B cell (primary cell): ENCODE measurements at places on chromosomes 12 and 14. TPM values are rescaled to one million over a fixed set of nuclear protein-coding genes. Genes with fewer than 3 reads are reported as not detected.

GRCh38 chr12:38279756-38280155 is 36.8 kb upstream of the ALG10B start:
- no peak for DNase-seq

- no peak for DNase-seq
Measured at GRCh38 chr14:35051796-35052195, 5.7 kb downstream of the FAM177A1 start.

TEX52 gene
- total RNA-seq, result not detected in 2 replicates

GRCh38 chr12:67911275-67911600 is 78.0 kb upstream of the IFNG-AS1 start:
- no peak for DNase-seq

LALBA gene
- not detected in 2 replicates for total RNA-seq

MAP3K9 gene
- 20.2 and 23.5 TPM in 2 replicates for total RNA-seq

TAS2R9 gene
- not detected in 2 replicates for total RNA-seq

DNA sequence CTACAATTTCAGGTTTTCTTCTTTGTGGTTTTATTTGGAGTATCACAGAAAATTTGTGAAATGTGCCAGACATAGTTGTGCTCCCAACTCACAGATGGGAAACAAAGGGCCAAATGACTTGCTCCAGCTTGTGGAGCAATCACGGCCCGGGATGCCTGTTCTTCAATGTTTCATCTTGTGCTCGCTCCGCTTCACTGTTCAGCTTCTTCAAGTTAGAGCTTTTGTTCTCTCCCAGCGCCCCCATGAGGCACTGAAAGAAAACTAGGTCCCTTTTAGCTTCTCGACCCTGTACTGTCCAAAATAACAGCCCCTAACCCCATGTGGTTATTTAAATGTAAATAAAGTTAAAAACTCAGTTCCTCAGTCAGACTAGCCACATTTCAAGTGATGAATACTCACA is 187.9 kb upstream of the STXBP6 start:
- DNase-seq, result no peak

- no peak for DNase-seq
Measured at GRCh38 chr12:31016057-31016456, 57.6 kb upstream of the DDX11 start.

ZNF891 gene
- 6.8 and 7.7 TPM in 2 replicates for total RNA-seq

- no peak for DNase-seq
Measured at GRCh38 chr14:47148686-47149085, 497.1 kb upstream of the RPL10L start.

DNA sequence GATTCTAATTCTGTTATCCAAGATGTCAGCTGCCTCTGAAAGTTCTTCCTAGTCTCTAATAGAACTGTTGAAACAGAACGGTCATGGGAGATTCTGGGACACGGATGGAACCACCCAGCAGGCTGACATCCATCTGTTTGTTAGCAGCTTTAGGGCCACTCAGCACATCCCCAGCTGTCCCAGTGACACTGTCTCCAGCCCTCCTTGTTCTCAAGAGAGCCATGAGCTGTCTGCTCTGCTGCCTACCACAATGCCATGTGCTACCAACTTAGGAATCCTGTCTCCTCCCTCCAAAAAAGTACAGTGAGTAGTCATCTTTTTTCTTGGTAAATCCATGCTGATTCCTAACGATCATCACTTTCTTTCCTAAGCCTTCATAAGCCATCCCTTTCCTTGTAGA is 130.5 kb downstream of the ZFP36L1 start:
- no peak for DNase-seq

GRCh38 chr12:123917337-123917850 is 55.2 kb downstream of the CCDC92 start:
- no peak for DNase-seq

DNA sequence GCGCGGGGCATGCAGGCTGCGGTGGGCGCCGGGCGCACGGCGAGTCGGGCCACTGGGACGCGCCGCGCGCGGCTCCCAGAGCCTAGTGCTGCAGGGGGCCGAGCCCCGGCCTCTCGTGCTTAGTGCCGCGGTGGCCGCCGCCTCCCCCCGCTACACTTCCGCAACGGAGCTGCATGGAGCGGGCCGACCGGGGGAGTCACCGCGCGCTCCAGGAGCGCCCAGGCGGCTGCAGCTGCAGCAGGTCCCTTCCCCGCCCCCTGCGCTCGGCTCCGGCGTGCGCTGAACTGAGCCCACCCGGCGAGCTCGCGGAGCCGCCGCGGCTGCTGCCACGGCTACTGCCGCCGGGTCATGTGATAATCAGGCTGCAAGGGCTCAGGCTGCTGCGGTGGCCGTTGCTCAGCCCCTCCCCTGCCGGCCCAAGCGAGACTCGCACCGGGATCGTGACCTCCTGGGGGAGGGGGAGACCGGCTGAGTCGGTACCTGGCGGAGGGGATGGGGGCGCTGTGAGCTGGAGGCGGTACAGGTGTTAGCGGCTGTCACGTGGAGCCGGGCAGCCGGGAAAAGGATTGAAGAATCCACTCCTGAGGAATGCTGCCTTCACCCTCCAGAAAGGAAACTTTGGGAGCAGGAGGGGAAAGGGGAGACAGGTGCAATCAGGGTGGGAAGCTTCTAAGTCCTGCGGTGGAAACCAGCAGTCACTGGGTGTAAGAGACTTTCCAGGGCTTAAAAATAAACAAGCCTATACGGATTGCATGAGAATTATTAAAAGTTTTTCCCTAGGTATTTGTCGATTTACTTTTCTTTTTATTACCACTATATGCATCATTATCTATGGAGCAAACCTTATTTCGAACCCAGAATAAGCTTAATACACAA is at the start of gene PPM1H:
Gene PPM1H (minus strand): TSS at position 352 of the 876 bp plus-strand sequence. CDS start 414 bp downstream, outside the sequence.
- DNase-seq, result peak; percentile 42

CDKN3 gene
- 0.42 and 0.87 TPM in 2 replicates for total RNA-seq

GRCh38 chr14:80575763-80576162 is 364.5 kb upstream of the DIO2 start:
- DNase-seq, result no peak

DNA sequence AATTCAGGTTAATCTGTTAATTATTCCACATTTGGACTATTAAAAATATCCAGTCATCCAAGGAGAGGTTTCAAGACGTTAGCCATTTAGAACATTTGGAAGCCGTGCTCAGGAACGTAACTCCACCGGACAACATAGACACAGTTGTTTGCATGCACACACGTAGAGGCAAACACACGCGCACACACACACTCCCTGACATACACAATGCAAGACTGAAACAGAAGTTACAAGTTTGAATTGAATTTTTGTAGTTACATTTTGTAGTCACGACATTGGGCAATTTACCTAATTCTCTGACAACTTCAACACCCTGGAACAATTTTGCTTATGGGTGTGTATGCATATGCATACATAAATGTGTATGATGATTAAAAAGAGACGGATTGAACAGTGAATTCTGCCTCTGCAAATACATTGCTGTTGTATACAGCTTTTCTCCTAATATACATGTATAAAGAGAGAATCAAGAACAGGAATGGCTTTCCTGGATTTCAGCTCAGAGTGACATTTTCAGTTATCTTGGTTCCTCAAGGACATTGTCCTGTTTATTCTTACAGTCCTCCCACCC is 298.8 kb downstream of the LRFN5 start:
- no peak for DNase-seq

SIX6 gene
- total RNA-seq, result not detected in 2 replicates

- DNase-seq, result peak; percentile 74
Measured at GRCh38 chr12:113422030-113422885, at the start of gene SDSL. SDSL (plus strand) TSS chr12:113422380; CDS start chr12:113427983, 5,603 bp downstream.

GRCh38 chr12:89352242-89352491 is 134 bp downstream of the DUSP6 start:
- DNase-seq, result no peak

DNA sequence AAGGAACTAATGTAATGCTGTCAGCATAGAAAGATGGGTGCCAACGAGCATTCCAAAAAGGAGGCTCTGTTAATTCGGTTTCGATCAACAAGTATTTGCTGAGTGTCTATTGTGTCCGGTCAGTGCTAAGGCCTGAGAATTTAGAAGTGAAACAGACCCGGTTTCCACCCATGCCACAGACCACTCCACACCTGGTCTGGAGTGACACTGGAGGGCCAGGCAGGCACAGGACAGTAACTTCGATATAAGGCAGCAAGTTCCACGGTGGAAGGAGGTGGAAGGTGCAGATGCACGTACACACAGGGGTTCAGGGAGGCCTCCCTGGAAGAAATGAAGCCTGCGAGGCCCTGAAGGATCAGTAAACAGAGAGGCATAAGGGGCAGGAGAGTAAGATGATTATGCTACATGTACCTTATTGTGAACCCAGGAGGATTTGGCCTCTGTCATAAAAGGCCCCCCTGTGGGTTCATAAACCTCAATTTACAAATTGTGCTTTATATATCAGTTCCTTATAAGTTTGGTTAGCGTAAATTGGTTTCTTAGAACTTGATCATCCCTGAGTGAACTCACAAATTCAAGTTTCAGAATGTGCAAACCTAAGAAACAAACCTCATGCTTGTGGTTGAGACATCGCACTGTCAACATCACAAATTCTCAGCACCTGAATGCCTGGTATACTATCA is 25.9 kb downstream of the SSH1 start:
- no peak for DNase-seq

DNA sequence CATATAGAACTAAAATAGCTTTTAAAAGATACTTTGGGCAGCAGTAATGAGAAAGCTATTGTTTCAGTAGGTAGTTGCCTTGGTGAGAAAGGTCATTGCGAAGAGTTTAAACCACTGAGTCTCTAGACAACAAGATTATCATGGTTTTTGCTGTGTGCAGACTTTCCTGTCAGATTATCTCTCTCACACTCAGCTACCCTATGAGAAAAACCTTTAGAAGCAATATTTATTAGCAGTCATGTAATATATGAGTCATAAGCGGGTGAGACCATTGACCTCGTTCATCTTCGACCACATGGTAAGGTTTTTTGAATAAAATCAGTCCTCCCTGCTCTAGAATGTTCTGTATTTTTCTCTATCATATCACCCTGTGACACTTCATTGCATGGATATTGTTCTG is 59.9 kb downstream of the GPR65 start:
- DNase-seq, result no peak

DNA sequence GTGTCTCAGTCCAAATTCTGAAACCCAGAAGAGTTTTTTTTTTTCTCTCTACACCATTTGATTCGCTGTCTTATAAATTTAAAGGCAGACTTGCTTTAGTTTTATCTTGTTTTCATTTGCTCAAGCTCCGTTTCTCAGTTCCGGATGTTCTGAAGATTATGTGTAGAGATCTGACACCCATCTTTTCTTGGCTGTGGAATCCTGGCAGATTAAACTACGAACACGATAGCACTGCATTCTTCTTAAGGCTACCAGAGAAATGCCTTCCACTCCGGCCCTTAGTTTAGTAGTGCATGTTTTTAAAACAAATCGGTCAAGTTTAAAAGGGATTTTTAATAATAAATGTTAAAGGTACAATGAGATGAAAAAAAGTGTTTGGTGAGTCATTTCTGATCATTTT is 106.4 kb downstream of the LMO3 start:
- DNase-seq, result no peak

GRCh38 chr12:55631056-55631455 is 5.6 kb upstream of the OR10P1 start:
- DNase-seq, result no peak

LRIG3 gene
- total RNA-seq, result not detected in 2 replicates

DNA sequence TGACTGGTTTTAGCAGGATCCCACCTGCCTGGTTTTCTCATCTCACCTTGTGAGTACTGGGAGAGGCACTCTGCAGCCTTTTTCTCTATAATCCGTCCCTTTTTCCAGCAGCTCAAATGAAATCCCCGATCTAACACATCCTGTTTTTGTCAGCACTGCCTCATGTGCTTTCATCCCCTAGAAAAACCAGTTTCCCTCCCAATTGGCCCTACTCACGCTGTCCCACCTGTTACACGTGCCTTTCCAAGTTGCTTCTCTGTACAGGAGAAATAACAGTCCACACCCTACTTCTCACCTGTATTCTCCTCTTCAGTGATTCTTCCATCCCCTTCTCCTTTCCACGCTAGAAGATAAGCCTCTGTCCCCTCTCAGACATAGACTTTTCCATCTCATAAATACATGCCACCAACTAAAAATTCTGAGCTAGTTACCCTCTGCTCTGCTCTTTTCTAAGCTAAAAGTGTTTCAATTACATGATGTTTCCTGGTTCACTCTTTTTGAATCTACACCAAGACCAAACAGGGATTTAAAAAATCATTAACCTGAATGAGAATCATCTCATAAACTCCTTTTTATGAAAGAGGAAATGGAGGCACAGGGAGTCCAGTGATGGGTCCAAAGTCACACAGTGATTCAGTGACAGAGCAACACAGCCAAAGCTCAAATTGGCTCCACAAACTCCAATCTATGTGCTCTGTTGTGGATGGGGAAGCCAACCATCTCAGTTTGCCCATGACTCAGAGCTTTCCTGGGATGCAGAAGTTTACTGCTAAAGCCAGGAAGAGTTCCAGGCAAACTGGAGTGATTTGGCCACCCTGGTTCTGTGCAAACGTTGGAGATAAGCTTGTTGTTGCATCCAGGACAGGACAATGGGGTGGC is 240.0 kb upstream of the TMEM132C start:
- DNase-seq, result no peak

- DNase-seq, result no peak
Measured at GRCh38 chr12:49100380-49100779, 5.8 kb upstream of the DHH start.

- DNase-seq, result no peak
Measured at GRCh38 chr14:68576496-68577244, 216.2 kb downstream of the ZFP36L1 start.

DNA sequence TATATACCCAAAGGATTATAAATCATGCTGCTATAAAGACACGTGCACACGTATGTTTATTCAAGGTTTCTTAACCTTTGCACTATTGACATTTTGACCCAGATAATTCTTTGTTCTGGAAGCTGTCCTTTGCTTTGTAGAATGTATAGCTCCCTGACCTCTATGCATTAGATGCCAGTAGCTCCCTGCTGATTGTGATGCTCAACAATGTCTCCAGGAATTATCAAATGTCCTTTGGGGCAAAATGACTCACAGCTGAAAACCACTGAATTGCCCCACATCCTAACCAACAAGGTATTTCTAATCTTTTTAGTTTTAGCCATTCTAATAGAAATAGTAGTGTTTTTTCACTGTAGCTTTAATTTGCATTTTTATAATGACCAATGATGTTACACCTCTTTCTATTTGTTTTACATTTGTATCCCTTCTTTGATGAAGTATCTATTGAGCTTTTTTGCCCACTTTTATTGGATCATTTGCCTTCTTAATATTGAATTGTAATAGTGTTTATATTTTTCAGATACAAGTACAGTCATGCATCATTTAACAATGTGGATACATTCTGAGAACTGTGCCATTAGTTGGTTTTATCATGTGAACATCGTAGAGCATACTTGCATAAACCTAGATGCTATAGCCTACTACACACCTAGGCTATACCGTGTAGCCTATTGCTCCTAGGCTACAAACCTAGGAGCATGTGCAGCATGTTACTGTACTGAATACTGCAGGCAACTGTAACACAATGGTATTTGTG is 10.4 kb upstream of the NOPCHAP1 start:
- DNase-seq, result no peak

- no peak for DNase-seq
Measured at GRCh38 chr12:60194678-60195077, 598.8 kb downstream of the SLC16A7 start.

JPH4 gene
- total RNA-seq, result not detected in 2 replicates

- no peak for DNase-seq
Measured at GRCh38 chr12:65585648-65586602, 238.4 kb upstream of the HMGA2 start.

PLCZ1 gene
- total RNA-seq, result not detected in 2 replicates

GRCh38 chr12:90010089-90010488 is 301.5 kb upstream of the ATP2B1 start:
- no peak for DNase-seq

GRCh38 chr12:120666571-120667390 is 20.2 kb upstream of the MLEC start:
- no peak for DNase-seq

ALDH1L2 gene
- 0.32 and 0.46 TPM in 2 replicates for total RNA-seq
